Activated CD8-positive, alpha-beta memory T cell treated with anti-CD3 and anti-CD28 coated beads, Interleukin-2, amount 50 U/mL, for 4 hours (primary cell): ENCODE measurements at places on chromosomes 4 and X.
A peak's percentile ranks its signal among the peaks of the same experiment; 100 is the strongest.

- DNase-seq, result no peak
Measured at GRCh38 chrX:55640854-55641253, 17.7 kb downstream of the FOXR2 start.

DNA sequence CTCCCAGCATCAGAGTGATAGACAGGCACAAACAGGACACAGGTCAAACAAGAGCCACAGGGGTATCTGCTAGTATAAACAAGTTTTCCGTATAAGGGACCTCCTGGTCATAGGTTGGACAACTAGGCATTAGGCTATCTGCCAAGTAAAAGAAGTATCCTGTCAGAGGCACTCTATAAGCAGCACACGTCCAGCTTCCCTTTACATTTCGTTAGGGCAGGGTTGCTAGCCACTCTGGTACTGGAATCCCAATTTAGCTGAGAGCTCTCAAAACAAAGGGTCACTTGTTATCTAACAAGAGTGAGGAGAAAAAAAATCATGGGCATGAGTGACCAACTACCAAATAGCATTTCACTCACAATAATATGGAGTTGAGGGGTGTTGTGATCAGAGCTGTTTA, 780.7 kb upstream of the DIAPH2 start:
- no peak for DNase-seq

- no peak for DNase-seq
Measured at GRCh38 chrX:111100191-111100590, 4.2 kb downstream of the PAK3 start.

DNA sequence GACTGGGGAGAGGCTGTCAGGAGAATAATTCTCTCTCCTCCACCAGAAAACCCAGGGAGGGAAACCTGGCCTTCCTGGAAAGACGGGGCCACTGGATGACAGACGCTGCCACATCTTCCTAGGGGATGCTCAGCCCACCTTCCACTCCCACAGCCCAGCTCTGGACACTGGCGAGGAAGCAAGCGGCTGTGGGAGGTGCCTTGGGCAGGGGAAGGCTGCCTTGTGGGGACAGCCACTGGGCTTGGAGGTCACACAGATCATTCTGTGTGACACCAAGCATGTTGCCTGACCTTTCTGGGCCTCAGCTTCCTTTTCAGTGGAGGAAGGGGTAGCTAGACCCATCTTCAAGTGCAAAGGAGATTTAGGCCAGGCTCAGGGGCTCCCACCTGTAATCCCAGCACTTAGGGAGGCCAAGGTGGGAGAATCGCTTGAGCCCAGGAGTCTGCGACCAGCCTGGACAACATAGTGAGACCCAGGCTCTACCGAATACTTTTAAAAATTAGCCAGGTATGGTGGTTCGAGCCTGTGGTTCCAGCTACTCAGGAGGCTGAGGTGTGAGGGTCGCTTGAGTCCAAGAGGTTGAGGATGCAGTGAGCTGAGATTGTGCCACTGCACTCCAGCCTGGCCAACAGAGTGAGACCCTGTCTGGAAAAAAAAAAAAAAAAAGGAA, 9.8 kb upstream of the MSX1 start:
- DNase-seq, result no peak

GRCh38 chr4:90727938-90728337, 600.7 kb downstream of the CCSER1 start:
- DNase-seq, result no peak

GRCh38 chrX:102712981-102713625, 855 bp downstream of the GPRASP2 start:
- no peak for DNase-seq

- DNase-seq, result peak; percentile 74
Measured at GRCh38 chr4:108172753-108173598, 4.2 kb upstream of the LEF1 start.

DNA sequence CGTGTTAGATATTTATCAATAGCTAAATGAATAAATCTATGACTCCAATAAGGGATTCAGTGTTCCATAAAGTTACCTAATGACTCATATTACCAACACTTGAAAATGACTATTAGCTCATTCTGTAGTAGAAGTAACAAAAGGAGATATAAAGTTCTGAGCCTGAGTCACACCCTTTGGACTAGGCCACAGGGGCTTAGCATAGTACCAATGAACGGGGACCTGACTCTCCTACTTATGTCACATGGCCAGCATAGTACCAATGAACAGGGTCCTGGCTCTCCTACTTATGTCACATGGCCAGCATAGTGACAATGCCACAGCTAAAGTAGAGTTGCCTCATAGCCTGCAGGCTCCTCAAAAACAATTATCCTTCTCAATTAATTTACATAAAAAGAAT, 43.7 kb downstream of the MAGEB16 start:
- DNase-seq, result no peak

DNA sequence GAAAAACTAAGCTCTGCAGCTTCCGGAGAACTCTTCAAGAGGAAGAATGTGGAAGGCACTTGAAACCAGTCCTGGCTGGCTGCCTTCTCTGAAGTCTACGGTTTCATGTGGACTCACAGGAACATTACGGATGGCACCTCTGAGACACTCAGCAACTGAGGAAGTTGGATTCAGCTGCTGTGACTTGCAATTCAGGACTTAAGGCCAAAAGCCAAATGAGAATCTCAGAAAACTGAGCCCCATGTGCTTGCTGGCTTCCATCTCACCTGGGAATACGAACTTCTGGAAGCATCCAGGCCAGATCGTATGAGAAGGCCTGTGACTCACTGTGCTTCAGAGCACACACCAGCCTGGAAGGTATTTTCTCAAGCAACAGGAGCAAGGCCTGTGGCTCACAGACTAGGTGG, 107.8 kb upstream of the GPC4 start:
- no peak for DNase-seq

GRCh38 chr4:32890398-32890797, 2170.2 kb downstream of the PCDH7 start:
- DNase-seq, result no peak

DNA sequence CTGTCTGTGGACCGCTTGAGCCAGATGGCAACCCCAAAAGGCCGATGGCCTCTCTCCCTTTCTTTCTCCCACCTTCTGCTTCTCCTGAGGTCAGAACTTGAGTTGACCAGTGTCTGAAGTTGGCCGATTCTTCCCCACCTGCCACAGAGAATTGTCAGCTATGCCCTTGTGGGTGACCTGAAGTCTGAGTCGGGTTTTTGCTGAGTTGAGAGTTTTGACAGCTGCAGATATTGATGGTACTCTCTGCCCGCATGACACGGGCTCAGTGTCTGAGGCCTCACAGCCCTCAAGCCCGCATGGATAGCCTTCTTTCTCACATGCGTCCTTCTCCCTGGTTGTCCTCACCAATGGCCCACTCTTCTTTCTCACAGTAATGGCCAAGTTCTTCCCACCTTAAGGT, 111.0 kb downstream of the EFNB1 start:
- no peak for DNase-seq

GRCh38 chrX:39631276-39632229, 466.2 kb downstream of the BCOR start:
- DNase-seq, result no peak

GRCh38 chrX:152177497-152178269, 39.3 kb upstream of the MAGEA10 start:
- DNase-seq, result no peak

GRCh38 chr4:180391613-180392012, 1851.6 kb upstream of the TENM3 start:
- DNase-seq, result no peak

DNA sequence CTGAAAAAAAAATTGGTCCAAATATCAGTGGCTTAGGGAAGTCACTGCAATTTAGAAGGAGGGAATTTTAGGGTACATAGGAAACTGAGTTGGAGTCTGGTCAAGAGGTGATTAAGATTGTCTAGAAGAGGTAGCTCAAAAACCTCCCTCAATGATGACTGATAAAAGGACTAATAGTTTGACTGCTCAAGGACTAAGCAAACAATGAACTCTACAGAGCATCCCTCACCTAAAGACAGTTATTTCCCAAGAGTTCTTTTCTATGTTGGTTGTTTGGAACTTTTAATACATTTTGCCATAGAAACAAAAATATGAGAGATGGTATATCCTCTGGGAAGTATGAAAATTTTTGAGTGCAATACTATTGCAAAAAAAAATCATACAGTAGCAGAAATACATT, 35.7 kb downstream of the MAOB start:
- no peak for DNase-seq

- DNase-seq, result no peak
Measured at GRCh38 chr4:24963277-24963676, 50.4 kb upstream of the CCDC149 start.

DNA sequence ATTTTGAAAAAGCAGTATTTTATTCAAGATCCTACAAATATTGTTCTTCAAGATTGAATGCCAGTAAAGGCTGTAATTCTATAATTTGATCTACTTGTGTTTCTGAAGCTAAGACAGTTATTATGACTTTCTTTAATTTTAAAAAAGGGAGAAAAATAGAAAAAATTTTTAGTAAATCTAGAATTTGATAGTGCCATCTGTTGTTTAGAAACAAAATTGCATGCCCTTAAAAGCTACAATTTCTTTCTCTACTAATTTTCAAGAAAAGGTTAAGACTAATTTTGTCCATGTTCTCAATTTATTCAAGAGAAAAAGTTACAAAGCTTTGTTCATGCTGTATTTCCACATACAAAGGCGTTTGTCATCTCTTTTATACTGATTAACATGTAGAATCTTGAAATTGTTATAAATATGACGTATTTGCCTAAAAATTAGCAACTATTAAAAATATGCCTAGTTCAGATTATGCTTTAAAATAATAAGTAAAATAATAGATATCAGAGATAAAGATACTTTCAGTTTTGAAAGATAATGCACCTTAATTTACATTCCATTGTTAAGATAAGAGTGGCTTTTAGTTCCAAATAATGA, 25.6 kb upstream of the MMRN1 start:
- no peak for DNase-seq

GRCh38 chr4:23242962-23243361, 550.2 kb downstream of the GBA3 start:
- no peak for DNase-seq

GRCh38 chrX:133134282-133134681, 37.4 kb upstream of the USP26 start:
- DNase-seq, result no peak

- DNase-seq, result no peak
Measured at GRCh38 chr4:89172865-89173264, 61.5 kb downstream of the TIGD2 start.

DNA sequence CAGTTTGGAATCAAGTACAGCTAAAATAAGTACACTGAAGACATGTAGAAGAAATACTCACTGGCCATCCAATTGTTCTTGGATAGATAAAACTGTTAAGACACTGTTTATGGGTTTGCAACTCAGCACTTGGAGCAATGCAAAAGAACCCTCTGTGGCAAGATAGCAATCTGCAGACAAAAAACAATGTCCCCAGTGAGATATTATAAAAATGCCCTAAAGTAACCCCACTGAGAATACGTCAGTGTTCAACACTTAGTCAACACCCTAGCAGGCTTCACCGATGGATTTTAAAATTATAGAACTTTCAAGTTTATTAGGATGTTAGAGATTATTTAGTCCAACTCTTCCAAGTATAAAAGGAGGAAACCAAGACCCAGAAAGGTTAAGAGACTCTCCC, 47.5 kb upstream of the NDP start:
- no peak for DNase-seq

DNA sequence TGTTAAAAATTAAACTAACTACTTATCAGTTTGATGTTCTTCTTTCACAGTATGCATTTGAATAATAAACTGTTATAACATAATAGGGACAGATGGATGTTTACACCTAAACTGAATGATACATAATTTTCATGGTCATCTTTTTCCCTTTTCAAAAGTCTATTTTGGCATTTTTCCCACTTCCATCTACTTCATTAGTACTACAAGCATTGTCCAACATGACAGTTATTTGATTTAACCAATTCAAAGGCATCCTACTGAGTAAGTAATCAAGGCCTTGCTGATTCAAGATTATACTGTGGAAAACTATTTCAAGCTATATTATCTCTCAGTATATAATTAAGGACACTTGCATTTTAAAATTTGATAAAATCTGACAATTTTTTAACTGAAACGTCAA, 212.9 kb downstream of the FAT4 start:
- DNase-seq, result no peak

DNA sequence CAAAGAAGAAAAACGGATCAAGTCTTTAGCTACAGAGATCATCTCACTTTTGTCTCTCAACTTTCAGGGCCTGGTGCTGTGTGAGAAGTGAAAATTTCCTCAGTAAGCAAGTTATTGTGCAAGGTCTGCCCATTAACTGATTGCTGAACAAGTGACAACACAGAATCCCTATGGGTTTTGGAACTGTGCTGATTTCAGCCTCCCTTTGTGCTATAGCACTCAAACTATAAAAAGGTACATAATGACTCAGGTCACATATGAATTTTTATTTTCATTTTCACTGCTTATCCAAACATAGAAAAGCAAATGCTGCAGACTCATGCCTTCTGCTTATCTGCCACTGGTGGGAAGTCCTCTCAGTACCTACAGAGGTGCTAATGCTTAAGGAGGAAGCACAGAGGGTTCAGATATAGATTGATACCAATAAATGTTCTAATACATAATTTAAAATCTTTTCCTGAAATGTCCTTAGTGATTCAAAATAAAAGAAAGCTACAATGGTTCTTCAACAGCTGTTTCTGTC, 576.2 kb upstream of the CT83 start:
- no peak for DNase-seq

- no peak for DNase-seq
Measured at GRCh38 chr4:86449746-86450588, 90.1 kb upstream of the MAPK10 start.

DNA sequence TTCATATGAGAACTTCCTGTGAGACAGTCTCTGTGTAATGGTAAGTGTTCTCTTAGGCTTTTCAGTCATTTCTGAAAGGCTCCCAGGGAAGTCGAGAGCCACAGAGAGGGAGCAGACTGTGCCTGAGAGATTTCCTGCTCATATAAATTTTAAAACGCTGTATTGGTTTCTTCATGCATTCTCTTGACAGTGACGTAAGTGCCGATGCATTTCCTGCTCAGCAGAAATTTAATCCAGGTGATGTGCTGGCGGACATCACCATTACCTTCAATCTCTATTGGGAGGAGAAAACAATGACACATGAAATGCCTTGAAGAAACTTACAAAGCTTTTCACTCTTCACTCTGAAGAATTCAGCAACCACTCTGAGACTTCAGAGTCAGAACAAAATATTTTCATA, 383.6 kb downstream of the BMPR1B start:
- no peak for DNase-seq

GRCh38 chr4:110128029-110128428, 70.4 kb downstream of the ELOVL6 start:
- no peak for DNase-seq

DNA sequence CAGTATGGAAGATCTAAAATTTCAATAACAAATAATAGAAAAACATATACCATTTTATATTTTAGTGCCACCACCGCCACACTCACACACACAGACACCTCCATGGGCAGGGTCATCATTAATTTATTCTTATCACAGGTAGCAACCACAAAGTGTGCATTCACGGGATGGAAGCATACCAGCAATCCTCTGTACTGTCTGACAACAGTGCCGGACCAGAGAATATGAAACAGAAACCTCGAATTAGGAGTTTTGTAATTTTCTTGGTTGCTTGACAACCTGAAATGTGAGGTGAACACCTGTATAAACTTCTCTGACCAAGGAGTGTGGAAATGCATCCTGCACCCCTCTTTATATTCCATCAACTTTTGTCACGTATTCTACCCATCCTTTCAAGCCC, 213.9 kb upstream of the KCNIP4 start:
- no peak for DNase-seq

- no peak for DNase-seq
Measured at GRCh38 chrX:22118161-22118830, 86.2 kb downstream of the PHEX start.
